ENCODE measurements at places on chromosomes 4 and X.

- no peak for DNase-seq
Observed at GRCh38 chrX:130055103-130055502, 55.2 kb downstream of the ELF4 start.

DNA sequence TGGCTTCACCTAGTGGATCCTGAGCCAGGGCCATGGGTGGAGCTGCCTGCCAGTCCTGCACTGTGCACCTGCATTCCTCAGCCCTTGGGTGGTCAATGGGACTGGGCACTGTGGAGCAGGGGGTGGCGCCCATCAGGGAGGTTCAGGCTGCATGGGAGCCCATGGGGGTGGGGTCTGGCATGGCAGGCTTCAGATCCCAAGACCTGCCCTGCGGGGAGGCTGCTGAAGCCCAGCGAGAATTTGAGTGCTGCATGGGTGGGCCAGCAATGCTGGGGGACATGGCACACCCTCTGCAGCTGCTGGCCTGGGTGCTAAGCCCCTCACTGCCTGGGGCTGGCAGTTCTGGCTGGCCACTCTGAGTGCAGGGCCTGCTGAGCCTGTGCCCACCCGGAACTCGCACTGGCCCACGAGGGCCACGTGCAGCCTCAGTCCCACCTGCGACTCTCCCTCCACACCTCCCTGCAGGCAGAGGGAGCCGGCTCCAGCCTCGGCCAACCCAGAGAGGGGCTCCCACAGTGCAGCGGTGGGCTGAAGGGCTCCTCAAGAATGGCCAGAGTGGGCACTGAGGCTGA lies 270.0 kb downstream of the CENPC start:
- no peak for DNase-seq

- no peak for DNase-seq
Observed at GRCh38 chr4:84582988-84583875, at the start of gene CDS1. TSS of gene CDS1 (plus strand) at chr4:84583127. CDS start at chr4:84583402, 275 bp downstream.

DNA sequence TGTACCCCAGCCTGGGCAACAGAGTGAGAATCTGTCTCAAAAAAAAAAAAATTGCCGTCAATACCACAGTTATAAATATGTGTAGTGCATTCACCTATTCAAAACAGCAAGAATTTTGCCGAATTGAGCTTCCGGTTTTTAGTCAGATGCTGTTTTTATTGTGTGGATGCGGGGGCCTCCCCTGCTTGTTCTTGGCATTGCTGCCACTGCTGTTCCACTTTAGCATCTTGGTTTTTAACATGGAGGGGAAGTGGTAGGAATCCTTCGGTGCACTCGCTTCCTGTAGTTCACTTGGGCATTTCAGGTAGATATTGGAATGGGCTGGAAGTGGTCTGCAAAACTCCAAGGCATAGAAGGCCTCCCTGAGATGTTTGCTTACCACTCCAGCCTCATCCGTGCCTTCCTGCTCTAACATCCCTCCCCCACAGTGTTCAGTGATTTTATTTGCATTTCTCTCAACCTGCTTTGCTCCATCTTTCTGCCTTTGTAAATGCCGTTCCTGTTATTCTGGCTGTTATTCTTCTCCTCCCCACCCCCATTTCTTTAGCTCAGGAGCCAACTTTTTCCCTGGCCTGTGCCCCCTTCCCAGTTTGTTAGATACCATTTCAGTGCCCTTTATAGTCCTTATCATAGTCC lies 25.5 kb downstream of the MOB1B start:
- DNase-seq = no peak

GRCh38 chrX:80808881-80809411 lies 731 bp downstream of the BRWD3 start:
- peak; percentile 27 for DNase-seq

DNA sequence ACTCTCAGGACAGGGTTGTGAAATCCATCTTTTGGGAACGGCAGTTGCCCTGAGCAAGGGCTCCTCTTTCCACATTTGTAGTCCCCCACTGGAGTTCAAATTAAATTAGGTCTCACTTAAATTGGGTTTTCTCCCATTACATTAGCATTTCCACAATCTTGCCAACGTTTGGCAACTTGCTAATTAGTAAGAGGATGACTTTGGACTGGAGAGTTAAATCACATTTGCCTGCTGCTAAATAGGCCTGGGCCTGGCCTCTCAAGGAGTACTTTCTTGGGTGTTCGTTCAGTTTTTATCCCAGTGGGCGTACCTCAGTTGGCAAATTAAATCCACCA lies 33.8 kb downstream of the TNIP3 start:
- no peak for DNase-seq

- DNase-seq = no peak
Observed at GRCh38 chr4:112560084-112560483, 44.1 kb upstream of the NEUROG2 start.

DNA sequence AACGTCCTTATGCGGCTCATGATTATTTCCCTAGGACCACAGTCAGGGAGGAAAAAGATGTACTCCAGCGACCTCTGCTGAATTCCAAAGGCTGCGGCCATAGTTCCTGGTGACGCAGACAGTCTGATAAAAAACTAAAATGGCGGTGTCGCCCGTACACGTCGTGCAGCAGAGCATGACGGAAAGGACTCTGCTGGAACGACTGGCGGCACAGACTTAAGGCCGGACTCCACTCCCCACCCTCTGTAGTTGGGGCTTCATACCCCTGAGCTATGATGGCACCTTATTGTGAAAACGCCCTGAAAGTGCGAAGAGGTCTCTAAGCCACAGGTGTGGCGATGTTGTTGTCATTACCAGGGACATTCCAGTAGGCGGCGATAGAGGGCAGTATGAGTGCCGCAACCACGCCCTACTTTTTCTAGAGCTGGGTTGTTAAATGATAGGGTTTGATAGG lies 90.0 kb upstream of the EDA2R start:
- peak; percentile 34 for DNase-seq

- no peak for DNase-seq
Observed at GRCh38 chrX:17376431-17377077, 1.6 kb downstream of the NHS start.

- no peak for DNase-seq
Observed at GRCh38 chrX:22338740-22339139, 66.0 kb downstream of the CBLL2 start.

GRCh38 chr4:118158763-118159375 lies 124.6 kb downstream of the NDST3 start:
- DNase-seq = no peak

DNA sequence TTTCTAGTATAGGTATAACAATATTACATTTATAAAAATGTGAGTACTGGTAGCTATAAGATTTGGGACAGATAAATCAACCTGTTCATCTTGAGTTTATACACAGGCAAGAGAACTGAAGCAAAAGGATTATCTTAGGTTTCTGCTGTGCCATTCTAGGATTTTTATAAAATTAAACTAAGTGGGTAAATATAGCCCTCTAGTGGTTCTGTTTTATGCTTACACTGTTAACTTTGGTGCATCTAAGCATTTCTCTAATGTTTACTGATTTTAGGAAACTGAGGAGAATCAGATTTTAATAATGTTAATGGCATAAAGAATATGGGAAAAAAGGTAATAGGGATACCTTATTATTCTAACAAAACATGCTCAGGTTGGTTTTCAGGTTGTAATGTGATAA lies 1.1 kb upstream of the RRH start:
- no peak for DNase-seq

DNA sequence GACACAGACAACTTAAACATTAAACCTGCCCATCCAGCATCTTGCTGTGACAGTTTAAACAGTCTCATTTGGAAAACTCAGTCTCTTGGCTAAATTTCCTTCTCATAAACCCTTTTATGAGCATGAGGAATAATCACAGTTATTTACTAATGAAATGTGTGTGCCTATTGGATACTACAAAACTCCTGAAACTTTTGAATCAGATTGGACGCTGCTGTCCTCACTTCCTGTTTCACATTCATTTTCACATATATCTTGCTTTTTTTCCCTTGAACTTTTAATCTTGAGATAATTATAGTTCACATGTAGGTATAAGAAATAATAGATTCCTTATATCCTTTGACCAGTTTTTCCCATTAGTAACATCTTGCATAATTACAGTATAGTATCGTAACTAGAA lies 111.7 kb downstream of the CDKL5 start:
- no peak for DNase-seq

- DNase-seq = no peak
Observed at GRCh38 chr4:151673908-151674520, 86.8 kb downstream of the GATB start.

DNA sequence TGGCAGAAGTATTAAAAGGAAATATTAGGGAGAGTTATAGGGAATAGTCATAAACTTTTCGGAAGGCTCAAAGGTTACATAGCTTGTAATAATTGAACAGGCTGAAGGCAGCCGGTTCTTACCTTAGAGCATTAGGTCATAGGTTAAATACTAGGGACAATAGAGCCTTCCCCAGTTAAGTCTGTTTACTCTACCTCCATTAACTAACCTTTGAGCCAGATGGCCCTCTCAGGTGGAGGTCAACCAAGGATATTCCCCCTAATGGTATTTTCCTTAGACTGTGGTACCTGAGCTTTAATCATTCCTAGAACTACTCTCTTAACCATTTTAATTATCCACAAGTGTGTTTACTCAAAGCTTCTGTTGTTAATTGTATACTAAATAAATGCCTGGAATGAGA lies 920.9 kb upstream of the PABPC4L start:
- no peak for DNase-seq
